ENCODE measurements at places on chromosomes 3 and 15. TPM values are rescaled to one million over a fixed set of nuclear protein-coding genes. Genes with fewer than 3 reads are reported as not detected.

Gene KLF15
- 1.1 TPM for total RNA-seq

Gene LYZL4
- not detected for total RNA-seq

Gene PPARG
- total RNA-seq = 13.3 TPM

Gene AGBL1
- not detected for total RNA-seq

- H3K27ac ChIP-seq = peak overlapping the region; percentile 93
- peak overlapping the region; percentile 81 for H3K4me3 ChIP-seq
- peaks cover 5% of the 10 kb centered on the region for H3K36me3 ChIP-seq
- H3K27me3 ChIP-seq = no peaks in the 10 kb centered on the region
Measured at GRCh38 chr3:48446043-48446424, 503 bp upstream of the ATRIP start.

DNA sequence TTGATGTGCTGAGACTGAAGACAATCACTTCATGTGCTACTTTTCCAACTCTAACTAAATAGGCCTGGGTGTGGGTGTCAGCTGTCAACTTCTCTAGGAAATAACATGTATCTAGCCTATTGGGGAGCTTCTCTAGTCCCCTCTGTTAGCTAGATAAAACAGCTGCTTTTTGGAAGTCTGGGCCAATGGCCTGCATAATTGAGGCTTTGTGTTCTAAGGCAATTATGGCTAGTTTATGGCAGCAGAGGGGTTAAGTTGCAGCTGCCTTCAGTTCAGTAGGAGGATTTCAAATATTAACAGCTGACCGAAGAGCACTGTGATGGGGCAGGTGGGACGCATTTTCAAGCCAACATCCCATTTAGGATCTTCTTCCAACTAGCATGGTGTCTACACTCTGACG is 6.4 kb downstream of the COL8A1 start:
- no peaks in the 10 kb centered on the region for H3K36me3 ChIP-seq
- no peak overlapping the region for H3K4me3 ChIP-seq
- H3K4me1 ChIP-seq = peaks cover 5% of the 10 kb centered on the region
- H3K27ac ChIP-seq = no peak overlapping the region
- no peak for DNase-seq

- H3K36me3 ChIP-seq = peaks cover 2% of the 10 kb centered on the region
- no peak for DNase-seq
- no peak overlapping the region for H3K4me3 ChIP-seq
- H3K27ac ChIP-seq = no peak overlapping the region
Measured at GRCh38 chr3:56969851-56970250, 90.6 kb upstream of the SPATA12 start.

All from mesothelial cell of epicardium (in vitro differentiated cells).